ENCODE measurements at places on chromosomes 11 and 22.
A peak's percentile ranks its signal among the peaks of the same experiment; 100 is the strongest.

- no peak for ATAC-seq
These were observed 527.5 kb downstream of the CNTN5 start for GRCh38 chr11:99548264-99548663.

- ATAC-seq: no peak
These were observed 60.5 kb downstream of the CD82 start for GRCh38 chr11:44625759-44626523.

DNA sequence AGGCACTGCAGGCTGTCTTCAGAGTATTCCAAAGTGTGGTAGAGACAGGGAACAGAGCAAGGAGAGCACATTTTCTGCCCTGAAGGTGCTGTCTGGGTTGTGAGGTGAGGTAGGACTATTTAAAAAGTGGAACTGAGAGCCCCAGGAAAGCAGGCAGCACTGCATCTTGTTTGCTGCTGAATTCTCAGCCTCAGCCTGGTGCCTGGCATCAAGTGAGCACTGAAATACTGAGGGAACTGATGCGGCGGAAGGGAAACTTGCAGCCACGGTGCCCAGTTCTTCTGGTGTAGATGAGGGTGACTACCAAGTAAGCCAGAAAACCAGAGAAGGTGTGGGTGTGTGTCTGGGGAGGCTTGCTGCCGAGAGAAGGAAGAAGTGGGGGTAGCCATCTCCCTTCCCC lies 59.5 kb downstream of the TNRC6B start:
- ATAC-seq: no peak

DNA sequence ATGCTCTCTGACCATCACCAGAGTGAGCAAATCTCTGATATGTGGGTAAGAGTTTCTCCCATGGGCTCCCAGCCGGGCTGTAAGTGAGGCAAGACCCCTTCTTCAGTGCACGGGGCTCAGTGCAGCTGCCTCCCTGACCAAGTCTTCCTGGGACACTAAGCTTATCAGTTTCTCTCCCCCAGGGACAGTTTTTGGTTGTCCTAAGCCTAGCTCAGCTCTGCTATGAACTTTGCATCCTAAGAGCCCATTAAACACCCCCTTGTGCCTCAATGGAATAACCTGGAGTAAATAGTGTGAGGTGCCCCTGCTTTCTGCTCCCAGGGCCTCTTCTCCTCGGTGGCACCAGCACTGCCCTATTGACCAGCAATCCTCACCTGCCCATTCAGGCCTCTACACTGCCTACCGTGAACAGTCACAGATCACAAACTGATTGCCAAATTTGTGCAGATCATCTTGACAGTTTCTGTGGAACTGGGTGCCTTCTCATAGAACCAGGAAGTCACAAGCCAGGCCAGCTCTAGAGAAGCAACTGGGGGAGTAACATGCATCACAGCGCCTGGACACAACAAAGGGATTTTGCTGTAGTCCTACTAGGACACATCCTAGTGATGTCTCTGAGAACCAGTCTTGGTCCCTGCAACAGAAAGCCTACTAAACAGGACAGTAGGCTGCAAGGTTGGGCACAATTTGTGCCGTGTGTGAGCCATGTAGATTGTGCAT lies 19.5 kb upstream of the IGLL5 start:
- ATAC-seq: no peak

DNA sequence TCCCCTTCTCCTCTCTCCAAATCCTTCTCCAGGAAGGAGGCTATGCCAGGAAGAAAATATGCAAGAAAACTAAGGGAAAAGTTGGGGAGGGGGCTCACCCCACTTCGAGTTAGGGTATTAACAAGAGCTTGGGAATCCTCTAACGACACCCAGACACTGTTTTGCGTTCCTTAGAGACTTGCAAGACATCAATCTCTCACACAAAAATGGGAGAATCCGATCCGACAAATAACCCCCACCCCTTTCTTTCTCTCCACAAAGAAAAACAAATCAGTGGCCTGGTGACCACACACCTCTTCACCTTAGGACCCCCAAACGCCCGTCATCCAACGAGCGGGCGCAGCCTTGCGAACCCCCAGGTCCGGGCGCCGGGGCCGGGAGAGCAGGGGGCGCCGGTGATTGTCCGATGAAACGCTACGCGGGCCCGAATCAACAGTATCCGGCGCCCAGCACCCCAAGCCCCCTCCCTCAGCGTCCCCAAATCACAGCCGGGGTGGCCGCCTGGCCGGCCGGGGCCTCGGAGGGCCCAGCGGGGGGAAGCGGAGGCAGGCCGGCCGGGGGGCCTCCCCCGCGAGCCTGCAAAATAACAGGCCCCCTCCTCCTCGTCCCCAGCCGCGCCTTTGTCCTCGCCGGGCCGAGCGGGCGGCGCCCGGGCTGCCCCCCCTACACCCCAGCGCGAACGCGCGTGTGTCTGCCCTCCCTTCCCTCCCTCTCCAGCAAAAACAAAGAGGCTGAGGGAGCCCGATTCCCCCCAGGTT lies 690 bp downstream of the CSNK1E start:
- ATAC-seq: peak; percentile 11

DNA sequence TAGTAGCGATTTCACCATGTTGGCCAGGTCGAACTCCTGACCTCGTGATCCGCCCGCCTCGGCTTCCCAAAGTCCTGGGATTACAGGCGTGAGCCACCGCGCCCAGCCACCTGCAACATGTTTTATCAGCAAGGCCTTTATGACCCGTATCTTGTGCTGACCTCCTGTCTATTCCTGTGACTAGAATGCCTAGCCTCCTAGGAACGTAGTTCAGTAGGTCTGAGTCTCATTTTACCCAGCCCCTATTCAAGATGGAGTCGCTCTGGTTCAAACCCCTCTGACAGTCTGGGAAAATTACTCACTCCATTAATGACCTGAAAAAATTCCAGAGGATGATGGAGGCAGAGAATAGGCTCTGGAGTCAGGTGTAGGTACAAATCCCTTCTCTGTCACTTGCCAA lies 30.0 kb upstream of the CXCR5 start:
- ATAC-seq: no peak

DNA sequence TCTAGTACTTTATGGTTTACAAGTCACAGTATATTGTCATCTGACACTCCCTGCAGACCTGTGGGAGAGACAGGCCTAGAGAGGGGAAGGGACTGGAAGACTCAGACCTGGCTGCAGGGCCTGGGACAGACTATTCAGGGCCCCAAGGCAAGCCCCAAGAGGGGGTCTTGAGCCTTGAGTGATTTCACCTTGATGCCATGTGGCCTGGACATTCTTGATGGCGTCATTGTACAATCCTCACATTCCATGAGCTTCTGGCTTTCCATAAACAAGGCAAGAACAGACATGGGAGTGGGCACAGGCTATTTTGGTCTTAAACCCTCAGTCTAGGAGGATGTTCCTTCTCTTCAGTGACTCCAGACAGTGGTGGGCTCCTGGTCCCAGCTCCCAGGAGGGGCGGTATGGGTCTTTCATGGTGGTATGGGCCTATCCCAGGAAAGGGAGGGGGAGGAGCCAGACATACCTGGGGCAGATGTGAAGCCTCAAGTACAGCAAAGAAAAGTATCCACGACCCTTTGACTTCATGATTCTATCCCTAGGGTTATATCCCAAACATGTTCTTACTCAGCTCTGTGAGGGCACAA lies 1.8 kb upstream of the TBC1D10A start:
- no peak for ATAC-seq

- ATAC-seq: no peak
These were observed 4.6 kb downstream of the FRMD8 start for GRCh38 chr11:65390996-65391395.

- no peak for ATAC-seq
These were observed 123.3 kb upstream of the SESN3 start for GRCh38 chr11:95354304-95354703.

DNA sequence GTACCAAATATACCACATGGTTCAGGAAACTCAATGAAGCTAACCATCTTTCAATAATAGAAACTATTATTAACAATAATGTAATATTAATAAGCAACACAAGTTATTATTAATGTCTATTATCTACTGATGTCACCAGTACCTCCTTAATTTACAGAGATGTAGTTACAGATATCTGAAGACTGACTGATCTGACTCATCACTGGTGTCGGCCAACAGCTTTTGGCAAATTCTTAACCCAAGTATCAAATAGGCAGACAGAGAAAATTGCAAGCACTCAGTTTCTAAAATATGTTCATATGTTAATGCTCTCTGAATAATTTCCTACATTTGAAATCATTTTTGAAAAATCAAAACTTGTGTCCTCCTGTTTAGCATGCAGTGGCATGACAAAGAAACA lies 100.4 kb upstream of the DDI1 start:
- no peak for ATAC-seq

GRCh38 chr22:32531931-32532819 lies 57.6 kb downstream of the FBXO7 start:
- peak; percentile 58 for ATAC-seq

DNA sequence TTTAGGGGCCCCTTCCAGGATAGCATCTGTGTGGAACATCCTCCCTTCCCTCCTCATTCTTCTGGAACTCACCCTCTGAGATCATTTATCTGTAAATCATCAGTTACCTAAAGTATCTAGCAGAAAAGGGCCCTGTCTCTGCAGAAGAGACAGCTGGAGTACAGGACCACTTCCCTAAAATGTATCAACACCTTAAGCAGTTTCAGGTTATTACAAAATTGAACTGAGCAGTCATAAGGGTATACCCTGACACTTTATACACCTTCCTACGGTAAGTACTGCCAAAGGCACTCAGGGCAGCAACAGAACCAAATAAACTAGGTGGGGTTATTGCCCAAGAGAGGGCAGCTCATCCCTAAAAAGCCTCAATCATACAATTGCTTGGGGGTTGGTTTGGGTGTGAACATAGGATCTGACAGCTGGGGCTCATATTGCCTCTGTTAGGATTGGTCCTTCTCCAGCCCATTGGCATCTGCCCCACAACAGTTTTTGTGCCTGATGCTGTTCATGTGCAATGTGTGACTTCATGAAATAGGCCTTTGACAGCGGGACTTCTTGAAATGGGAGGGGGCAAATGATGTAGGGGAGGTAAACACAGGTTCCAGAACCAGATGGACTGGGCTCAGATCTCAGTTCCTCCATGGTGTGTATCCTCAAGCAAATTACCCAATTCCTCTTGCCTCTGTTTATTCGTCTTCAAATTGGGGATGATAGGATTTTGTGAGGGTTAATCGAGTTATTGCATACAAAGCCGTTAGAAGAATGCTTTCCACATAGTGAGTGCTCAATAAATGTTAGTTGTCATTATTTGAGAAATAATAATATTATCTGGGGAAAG lies 2.9 kb downstream of the POU2AF3 start:
- ATAC-seq: peak; percentile 52

- ATAC-seq: peak; percentile 58
These were observed 16.8 kb downstream of the RAB30 start for GRCh38 chr11:83054904-83055380.

- no peak for ATAC-seq
These were observed 99.3 kb upstream of the USP47 start for GRCh38 chr11:11742486-11742885.

Data from esophagus mucosa (tissue), 1 donor.